Suppressor macrophage treated with lipopolysaccharide for 4 hours (primary cell): ENCODE measurements at places on chromosomes 12 and 14.
A peak's percentile ranks its signal among the peaks of the same experiment; 100 is the strongest.

GRCh38 chr12:25830456-25830855, 128.0 kb upstream of the RASSF8 start:
- no peak for DNase-seq

- DNase-seq, result no peak
Observed at GRCh38 chr12:83040339-83040738, 353.6 kb downstream of the TMTC2 start.

DNA sequence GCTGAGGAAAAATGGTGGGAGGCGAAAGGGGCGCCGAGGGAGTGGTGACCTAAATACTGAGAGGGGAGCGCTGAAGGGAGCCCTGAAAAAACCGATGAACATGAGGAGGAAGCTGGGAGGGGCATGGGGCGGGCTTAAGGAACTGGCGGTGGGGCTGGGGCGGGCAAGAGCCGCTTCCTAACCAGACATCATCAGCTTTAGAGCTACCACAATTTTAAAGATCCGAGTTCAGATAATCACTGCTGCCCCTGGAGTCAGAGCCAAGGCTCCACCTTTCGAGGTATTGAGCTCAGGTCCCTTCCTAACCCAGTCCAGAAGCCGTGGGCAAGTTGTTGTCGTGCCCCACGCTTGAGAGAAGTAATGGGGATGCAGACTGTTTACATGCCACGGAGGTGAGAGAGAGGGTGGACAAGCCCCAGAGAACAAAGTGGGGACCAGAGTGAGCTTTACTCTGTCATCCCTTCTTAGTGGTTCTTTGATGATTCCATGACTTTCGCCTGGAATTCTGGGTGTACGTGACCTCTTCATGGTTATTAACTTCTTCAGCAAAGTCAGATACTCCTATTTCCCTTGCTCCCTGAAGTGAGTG, 393 bp downstream of the ORMDL2 start:
- DNase-seq, result peak; percentile 70

- no peak for DNase-seq
Observed at GRCh38 chr14:97164021-97164420, 366.8 kb downstream of the VRK1 start.

GRCh38 chr14:50198499-50198898, 32.9 kb downstream of the SOS2 start:
- DNase-seq, result no peak

- DNase-seq, result peak; percentile 4
Observed at GRCh38 chr14:50225974-50226297, 5.4 kb downstream of the SOS2 start.

- peak; percentile 25 for DNase-seq
Observed at GRCh38 chr12:4145990-4146859, 127.3 kb upstream of the CCND2 start.

GRCh38 chr12:68356060-68356695, 24.0 kb upstream of the MDM1 start:
- peak; percentile 47 for DNase-seq

DNA sequence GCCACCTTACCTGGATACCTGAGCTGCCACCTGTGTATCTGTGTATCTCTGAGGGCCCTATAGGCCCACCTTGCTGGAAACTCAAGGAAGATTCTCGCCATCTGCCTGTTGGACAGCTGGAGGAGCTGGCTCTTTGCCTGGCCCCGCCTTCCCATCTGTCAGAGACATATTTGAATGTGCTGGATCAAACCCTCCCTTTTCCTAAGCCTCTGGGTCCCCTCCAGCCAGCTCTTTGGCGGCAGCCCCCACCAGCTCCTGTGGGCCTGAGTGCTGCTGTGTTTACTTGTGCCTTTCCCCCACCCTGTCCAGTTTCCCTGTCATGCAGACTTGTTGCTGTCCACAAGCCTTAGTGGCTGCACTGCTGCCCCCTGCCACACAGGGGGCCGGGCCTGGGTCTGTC, 55.9 kb upstream of the SRSF5 start:
- DNase-seq, result no peak

DNA sequence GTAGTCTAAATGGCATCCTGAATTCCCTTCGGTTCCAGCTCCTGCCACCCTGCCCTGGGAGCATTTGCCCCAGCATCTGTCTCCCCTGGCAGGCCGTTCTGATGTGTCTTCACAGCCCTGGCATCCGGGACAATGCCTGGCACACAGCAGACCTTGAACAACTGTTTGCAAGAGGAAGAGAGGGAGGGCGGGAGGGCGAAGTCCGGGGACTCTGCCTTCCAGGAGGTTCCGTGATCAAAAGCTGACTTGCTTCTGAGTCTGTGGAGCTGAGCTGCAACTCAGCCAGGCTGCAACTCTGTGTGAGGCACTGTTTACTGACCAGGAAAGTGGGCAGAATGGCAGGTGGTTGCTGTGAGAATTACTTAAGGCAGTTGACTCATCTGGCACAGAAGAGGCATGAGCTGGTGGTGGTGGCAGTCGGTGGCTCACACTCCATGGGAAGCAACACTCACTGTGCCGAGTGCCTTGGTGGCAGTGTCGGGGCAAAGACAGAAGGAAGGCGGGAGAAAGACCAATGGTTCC, 61.1 kb upstream of the DLK1 start:
- DNase-seq, result no peak

DNA sequence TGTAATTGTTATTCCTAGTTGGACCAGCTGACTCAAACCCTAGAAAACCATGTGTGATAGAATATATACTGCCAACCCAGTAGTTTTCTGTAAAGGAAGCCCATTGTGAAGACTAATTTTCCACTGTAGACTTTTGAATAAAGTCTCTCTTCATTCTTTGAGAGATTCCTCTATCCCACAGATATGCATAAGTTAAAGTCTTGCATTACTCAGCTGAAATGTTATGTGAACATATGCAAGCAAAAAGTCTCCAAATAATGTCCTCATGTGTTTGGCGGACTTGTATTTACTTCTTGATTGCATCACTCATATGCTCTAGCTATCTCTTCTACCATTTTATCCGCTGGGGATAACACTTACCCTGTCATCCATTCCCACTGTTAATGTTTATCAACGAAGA, 35.1 kb upstream of the OTOGL start:
- no peak for DNase-seq

- DNase-seq, result no peak
Observed at GRCh38 chr14:44494137-44494536, 12.9 kb downstream of the FSCB start.

DNA sequence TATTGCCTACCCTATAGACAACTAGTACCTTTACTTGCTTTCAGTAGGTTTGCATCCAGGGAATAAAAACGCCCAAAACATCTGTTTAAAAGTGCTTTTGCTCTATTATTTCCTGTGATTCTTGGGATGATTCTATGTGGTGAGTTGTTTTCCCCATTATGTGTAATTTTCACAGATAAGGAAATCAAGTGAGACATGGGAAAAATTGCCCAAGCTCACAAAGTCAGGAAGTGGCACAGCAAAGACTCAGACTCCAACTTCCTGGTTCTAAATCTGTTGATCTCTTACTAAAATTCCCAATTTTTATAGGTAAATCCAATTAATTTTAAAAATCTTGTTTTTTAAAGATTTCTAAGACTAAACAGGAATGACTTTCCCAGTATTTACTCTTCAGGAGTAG, 39.0 kb downstream of the NID2 start:
- peak; percentile 5 for DNase-seq

DNA sequence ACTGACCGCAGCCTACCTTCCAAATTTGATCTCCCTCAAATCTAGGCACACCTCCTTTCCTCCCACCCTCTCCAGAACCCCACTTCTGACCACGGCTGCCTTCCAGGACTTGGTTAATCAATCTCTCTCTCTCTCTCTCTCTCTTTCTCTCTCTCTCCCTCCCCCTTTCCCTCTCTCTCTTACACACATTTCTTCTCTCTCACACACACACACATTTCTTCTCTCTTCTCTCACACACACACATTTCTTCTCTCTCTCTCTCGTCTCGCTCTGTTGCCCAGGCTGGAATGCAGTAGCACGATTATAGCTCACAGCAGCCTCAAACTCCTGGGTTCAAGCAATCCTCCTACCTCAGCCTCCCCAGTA, 521 bp upstream of the GMFB start:
- DNase-seq, result no peak

GRCh38 chr12:131854861-131855476, 26.8 kb downstream of the MMP17 start:
- no peak for DNase-seq

DNA sequence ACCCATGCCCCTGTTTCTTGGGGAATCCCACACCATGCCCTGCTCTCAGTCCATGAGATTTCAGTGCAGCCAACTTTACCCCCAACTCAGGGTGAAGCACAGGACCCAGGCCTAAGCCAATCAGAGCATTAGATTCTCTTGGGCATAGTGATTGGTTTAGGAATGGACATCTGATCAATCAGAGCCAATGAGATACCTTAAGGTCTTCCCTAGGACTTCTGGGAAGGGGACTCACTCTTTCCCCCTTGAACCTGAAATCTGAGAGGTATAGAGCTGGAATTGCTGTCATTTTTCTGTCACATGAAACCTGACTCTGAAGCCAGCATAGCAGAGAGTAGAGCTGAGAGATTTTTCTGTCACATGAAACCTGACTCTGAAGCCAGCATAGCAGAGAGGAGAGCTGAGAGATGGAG, 127.1 kb downstream of the ZFP36L1 start:
- no peak for DNase-seq

GRCh38 chr14:70137788-70138187, 51.0 kb downstream of the SLC8A3 start:
- no peak for DNase-seq

GRCh38 chr12:9864913-9865675, 4.1 kb downstream of the CLEC2B start:
- DNase-seq, result peak; percentile 41

DNA sequence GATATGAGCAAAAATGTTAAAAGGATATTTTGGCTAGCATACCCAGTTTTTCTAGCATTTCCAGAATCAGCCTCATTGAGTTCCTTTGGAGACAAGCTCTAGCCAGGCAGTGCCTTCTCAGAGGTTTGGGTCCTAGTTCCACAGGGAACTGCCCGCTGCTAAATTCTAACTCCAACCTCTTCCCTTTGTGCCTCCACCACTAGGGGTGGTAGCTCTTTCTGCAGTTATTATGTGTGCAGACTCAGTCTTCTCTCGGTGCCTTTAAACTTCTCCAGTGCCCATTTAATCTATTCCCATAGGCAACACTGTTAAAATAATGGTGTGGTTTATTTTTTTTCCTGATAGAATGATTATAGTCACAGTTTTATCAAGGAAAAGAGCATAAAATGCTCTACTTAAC, 21.5 kb upstream of the SLC25A3 start:
- no peak for DNase-seq

- DNase-seq, result no peak
Observed at GRCh38 chr14:48052973-48053372, 377.6 kb upstream of the MDGA2 start.

- DNase-seq, result no peak
Observed at GRCh38 chr12:106113824-106114446, 24.8 kb downstream of the NUAK1 start.
